ENCODE measurements at places on chromosomes 5 and 9. TPM values are rescaled to one million over a fixed set of nuclear protein-coding genes. Genes with fewer than 3 reads are reported as not detected.

The CD74 gene
- 50.2 TPM for total RNA-seq

The C5 gene
- total RNA-seq: 9.3 TPM

The DNAI1 gene
- total RNA-seq: 0.13 TPM

The SPATA31E1 gene
- not detected for total RNA-seq

The EGFLAM gene
- total RNA-seq: 38.0 TPM

The DRD1 gene
- total RNA-seq: under 0.01 TPM

The PCDHB4 gene
- total RNA-seq: 1.8 TPM
